Suprapubic skin (tissue), 4 donors: ENCODE measurements at places on chromosomes 6 and 20.

DNA sequence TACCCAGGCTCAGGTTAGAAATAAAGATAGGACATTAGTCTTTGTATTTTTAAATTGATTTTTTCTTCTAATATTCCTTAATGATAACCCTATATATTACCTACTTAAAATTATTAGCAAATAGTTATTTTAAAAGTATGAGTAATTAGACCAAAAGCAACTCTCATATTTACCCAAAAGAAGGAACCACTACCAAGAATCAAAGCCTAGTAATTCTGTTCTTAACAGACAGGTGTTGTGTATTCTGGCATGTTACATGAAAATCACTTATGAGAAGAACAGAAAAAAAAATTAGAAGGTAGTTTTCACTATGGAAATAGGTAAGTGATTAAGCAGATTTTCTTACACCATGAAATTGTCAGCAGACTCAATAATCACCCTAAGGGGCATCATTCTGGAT lies 105.1 kb downstream of the ATG5 start:
- DNase-seq = no peak

- DNase-seq = no peak
Measured at GRCh38 chr6:161108916-161109315, 117.3 kb downstream of the MAP3K4 start.

GRCh38 chr20:48214601-48215000 lies 429.3 kb upstream of the SULF2 start:
- DNase-seq = no peak

GRCh38 chr6:20705741-20706140 lies 171.5 kb downstream of the CDKAL1 start:
- no peak for DNase-seq

- DNase-seq = no peak
Measured at GRCh38 chr6:79302341-79302740, 67.9 kb upstream of the HMGN3 start.
